ENCODE measurements at places on chromosomes 3 and 15. TPM values are rescaled to one million over a fixed set of nuclear protein-coding genes. Genes with fewer than 3 reads are reported as not detected.

The CERS3 gene
- 0.27 TPM for polyA plus RNA-seq

The LYZL4 gene
- not detected for polyA plus RNA-seq

The CEMIP gene
- polyA plus RNA-seq: 0.04 TPM

The DNAH12 gene
- 1.8 TPM for polyA plus RNA-seq

The IREB2 gene
- 45.8 TPM for polyA plus RNA-seq
